ENCODE measurements at places on chromosomes 13 and 19. TPM values are rescaled to one million over a fixed set of nuclear protein-coding genes. Genes with fewer than 3 reads are reported as not detected.

Gene GTF2F1
- total RNA-seq: 43.8 TPM

DNA sequence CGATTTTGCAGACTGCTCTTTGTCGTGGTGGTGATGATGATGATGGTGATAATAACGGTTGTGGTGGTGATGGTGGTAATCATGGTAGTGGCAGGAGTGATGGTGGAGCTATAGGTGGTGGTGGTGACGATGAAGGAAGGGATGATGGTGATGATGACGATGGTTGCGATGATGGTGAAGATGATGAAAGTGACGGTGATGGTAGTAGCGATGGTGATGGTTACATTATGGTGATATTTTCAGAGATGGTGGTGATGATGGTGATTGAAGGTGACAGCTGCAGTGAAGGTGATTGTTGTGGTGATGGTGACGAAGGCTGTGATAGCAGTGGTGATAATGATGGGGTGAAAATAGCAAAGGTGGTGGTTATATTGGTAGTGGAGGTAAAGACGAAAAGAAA, 2.1 kb upstream of the ADGRE3 start:
- H3K4me3 ChIP-seq: no peak overlapping the region
- peaks cover 91% of the 10 kb centered on the region for H3K27me3 ChIP-seq
- DNase-seq: no peak
- H3K4me1 ChIP-seq: no peaks in the 10 kb centered on the region
- no peaks in the 10 kb centered on the region for H3K36me3 ChIP-seq
- no peak overlapping the region for H3K27ac ChIP-seq

GRCh38 chr13:70769817-70770216, 661.6 kb upstream of the KLHL1 start:
- no peak overlapping the region for H3K4me3 ChIP-seq
- DNase-seq: no peak
- no peaks in the 10 kb centered on the region for H3K27me3 ChIP-seq

- no peaks in the 10 kb centered on the region for H3K36me3 ChIP-seq
- no peak overlapping the region for H3K27ac ChIP-seq
- no peaks in the 10 kb centered on the region for H3K27me3 ChIP-seq
- H3K4me3 ChIP-seq: no peak overlapping the region
- no peaks in the 10 kb centered on the region for H3K4me1 ChIP-seq
Observed at GRCh38 chr13:79112016-79112415, 294.0 kb downstream of the RBM26 start.

- H3K36me3 ChIP-seq: no peaks in the 10 kb centered on the region
- no peak for DNase-seq
- no peaks in the 10 kb centered on the region for H3K27me3 ChIP-seq
Observed at GRCh38 chr13:50894012-50894411, 15.6 kb upstream of the RNASEH2B start.

DNA sequence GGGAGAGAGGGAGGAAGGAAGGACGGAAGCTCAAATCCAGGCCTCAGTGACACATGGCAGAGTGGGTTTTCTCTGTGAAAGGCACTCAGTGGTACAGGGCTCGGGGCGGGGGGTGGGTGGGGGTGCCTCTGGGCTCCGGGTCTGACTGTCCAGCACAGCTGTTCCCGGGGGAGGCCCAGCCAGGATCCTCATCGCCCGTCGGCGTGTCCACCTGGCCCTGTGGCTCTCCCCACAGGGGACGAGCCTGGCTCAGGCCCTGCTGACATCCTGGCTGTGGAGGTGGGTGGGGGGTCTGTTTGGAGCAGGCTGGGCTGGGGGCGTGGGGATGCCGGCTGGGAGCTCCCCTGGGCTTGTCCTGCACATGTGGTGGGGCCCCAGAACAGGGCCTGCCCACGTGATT, 18.2 kb upstream of the MATK start:
- peaks cover 9% of the 10 kb centered on the region for H3K27me3 ChIP-seq
- no peak for DNase-seq
- no peaks in the 10 kb centered on the region for H3K4me1 ChIP-seq
- H3K36me3 ChIP-seq: no peaks in the 10 kb centered on the region
- no peak overlapping the region for H3K27ac ChIP-seq
